ENCODE measurements at places on chromosomes 3 and 15.

DNA sequence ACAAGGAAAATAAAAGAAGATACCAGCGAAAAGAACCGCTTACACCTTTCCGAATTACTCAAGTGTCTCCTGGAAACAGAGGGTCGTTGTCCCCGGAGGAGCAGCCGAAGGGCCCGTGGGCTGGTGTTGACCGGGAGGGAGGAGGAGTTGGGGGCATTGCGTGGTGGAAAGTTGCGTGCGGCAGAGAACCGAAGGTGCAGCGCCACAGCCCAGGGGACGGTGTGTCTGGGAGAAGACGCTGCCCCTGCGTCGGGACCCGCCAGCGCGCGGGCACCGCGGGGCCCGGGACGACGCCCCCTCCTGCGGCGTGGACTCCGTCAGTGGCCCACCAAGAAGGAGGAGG, 325 bp downstream of the ALCAM start:
- no peak for DNase-seq

- DNase-seq: no peak
These were observed 76.7 kb upstream of the SATB1 start for GRCh38 chr3:18501679-18502343.

GRCh38 chr15:61337541-61337940, 108.4 kb upstream of the RORA start:
- no peak for DNase-seq

DNA sequence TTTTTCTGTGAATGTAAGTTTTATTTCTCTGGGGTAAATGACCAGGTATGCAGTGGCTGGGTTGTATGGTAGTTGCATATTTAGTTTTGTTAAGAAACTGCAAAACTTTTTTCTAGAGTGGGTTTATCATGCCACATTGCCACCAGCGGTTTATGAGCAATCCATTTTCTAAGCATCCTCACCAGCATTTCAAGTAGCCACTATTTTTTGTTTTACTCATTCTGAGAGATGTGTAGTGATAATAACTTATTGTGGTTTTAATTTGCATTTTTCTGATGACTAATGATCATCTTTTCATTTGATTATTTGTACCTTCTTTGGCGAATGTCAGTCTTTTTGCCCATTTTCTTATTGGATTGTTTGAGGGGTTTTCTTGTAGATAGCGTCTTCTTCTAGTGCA, 56.2 kb downstream of the SPRED1 start:
- no peak for DNase-seq

- no peak for DNase-seq
These were observed 13.0 kb upstream of the ATP1B3 start for GRCh38 chr3:141863491-141863890.

GRCh38 chr15:55915221-55915620, 78.2 kb downstream of the NEDD4 start:
- DNase-seq: no peak

Data from activated CD8-positive, alpha-beta memory T cell treated with anti-CD3 and anti-CD28 coated beads for 4 hours (primary cell).